ENCODE measurements at places on chromosomes 3 and 15.

GRCh38 chr15:41839781-41840491 lies 1.3 kb downstream of the PLA2G4B start:
- no peak for DNase-seq

DNA sequence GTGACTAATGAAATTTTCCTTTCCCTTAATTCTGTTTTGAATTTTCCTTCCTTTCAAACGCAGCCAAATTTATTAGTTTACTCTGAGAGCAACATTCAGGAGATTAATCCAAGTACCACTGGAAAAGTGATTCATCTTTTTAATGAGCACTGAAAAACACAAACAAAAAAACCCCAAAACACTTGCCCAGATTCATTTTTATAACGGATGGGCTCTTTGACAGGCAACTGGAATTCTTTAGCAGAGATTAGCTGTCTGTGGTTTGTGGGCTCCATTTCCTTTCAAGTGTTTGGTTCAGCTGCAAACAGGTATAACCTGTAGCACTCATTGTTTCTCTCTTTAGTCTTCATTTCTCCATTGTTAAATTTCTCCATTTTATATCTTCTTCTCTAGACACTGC lies 3.1 kb upstream of the POLR2M start:
- DNase-seq, result peak; percentile 30

DNA sequence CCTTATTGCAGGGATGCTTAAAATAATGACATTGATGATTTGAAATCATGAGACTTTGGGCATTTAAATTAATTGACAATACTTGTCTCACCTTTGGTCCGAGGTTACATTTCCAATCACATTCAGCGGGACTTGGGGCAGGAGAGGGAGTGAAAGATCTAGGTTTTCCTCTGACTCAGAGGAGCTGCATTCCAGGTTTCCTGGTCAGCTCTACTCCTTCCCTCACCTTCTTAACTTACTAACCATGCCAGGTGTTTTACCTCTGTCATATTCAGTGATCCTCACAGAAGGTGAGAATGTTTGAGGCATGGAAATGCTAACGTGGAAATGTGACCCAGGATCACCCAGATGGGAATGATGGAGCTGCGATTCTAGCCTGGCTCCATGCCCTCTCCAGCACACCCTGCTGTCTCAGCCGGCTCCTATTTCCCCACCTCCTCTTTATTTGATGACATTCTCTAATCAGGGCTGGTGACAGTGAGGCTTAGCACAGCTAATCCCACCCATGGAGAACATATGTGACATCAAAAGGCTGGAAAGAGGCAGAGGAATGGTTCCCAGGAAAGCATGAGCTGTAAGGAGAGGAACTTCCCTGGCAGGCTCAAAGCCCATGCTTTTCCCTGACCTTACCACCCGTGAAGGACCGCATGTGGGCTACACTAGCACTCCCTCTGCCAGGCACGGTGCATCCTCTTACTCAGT lies 38.7 kb downstream of the THSD4 start:
- DNase-seq, result no peak

DNA sequence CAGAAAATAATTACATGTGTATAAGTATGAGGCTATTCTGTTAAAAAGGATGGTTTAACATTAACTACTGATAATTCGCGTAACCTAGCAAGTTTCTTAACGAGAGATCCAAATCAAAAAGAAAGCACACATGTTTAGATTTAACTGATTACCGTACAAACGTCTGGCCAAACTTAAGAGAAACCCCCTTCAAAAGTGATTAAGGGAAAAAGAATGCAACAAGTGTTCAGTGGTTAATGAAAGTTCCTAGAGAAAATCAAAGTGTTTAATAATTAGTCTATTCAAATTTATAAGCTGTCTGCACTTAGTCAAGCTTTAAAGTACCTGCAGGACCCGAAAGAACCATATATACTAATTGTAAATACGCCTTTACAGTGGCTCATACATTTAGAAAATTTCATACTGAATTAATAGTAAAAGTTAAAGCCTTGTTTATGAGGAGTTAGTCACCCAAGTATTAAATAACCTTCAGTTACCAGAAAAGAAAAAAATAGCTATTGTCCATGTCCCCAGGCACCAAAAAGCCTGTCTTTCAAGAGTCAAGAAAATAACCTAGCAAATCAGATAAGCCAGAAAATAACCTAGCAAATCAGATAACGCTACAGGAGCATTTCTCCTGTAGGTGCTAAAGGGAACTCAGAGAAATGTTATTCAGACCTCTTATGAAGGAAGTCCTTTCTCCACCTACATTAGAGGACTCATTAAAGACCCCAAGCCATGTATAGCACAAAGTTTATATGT lies 34.6 kb downstream of the ZNF589 start:
- no peak for DNase-seq

DNA sequence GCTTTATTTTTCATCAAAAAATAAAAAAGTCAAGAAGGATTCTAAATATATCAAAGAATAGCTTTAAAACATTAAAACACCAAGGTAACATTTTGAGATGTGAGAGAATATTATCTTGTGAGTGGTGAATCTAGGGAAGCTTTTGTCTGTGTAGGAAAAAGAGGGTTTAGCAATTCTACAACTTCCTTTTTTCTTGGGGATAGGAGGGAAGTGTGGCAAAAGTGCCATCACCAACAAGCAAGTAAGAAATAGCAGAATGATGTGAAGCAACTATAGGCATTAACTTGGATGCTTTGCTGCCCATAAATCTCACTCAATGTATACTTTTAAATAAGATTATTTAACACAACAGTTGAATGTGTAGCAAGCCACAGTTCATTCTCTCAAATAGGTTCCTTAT lies 57.8 kb upstream of the SUCLG2 start:
- no peak for DNase-seq

DNA sequence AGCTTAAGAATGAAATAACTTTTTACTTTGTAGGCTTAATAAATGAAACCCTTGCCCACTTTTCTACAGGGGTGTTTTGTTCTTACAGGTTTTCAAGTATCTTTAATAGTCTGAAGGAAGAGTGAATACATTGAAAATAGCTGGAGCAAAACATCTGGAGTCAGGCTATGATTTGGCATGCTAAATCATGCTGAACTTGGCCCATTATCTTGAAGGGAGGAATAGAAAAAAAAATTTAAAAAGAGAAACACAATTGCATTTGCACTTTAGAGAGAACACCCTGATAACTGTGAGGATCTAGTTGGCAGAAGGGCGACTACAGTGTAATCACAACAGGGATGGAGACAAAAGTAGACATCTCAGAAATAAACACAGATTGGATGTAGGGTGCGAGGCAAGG lies 1.8 kb upstream of the IQGAP1 start:
- no peak for DNase-seq

Measured in SW480 (cell line).